ENCODE measurements at places on chromosomes 7 and 10.
A peak's percentile ranks its signal among the peaks of the same experiment; 100 is the strongest.

DNA sequence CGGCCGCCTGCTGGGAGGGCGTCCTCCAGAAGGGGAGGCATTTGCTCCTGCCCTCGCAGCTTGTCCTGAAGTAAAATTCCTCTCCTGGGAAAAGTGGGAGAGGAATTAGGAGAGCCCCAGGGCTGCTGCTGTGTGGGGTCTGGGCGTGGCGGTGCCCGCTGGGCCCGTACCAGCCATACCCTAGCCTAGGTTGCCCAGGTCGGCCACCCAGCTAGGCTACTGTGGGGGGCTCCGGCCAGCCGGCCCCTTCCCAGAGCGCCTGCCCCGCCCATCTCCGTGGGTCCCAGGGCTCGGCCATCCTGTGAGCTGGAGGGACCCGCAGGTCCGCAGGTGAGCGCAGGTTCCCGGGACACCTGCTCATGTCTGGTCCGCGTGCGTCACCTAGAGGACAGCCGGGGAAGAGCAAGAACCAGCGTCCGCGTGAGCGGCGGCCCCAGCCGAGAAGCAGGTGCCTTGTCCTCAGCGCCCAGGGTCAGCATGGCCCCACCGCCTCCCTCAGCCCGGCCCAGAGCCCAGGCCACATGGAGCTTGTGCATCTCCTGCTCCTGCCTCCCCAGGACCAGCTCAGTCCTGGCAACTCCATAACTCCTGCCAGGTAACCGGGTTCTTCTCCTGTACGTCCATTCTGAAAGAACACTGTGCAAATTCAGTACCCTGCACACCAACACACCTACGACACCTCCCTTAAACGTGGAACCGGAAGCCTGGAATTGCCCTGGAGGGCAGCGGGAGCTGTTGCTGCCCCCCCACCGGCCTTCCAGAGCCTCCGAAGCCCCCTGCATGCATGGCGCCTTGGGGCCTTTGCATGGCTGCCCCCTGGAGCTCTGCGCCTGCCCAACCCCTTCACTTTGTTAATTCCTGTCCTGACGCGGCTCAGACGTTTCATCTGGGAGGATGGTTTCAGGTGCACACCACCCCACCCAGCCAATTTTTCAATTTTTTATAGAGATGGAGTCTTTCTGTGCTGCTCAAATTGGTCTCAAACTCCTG lies 22.8 kb upstream of the FOXL3 start:
- DNase-seq, result no peak

DNA sequence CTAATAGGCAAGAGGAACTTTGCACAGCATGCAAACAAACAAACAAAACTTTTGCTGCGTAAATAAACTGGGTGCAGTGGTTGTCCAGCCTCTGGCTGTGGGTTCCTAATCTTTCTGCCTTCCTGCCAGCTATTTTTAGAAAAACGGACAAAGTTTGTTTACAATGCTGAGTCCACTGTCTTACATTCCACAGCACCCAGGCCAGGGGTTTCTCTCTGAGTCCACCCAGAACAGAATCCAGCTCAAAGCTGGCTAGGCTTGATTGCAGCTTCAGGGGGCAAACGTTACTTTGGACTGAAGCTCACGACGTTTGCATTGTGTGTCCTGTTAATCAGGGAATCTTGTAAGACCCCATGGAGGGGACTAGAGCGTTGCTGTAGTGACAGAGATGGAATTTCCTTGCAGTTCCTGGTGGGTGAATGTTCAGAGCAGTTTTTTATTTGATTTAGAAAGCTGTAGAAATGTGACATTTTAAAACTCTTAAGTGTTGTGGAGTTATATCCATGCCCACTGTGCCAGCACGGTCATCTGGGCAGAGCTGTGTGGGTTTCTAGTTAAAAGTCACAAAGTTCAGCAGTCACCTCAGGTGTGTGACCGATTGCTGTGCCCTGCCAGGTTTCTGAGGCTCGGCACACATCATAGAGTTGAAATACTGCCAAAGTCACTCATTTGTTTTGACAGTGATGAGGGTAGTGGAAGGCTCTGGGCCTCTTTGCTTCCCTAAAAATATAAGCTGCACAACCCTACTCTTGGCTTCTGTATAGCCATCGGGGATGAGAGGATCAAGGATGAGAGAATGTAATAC lies 247.0 kb downstream of the STK31 start:
- no peak for DNase-seq

GRCh38 chr10:4672201-4672600 lies 153.8 kb upstream of the AKR1E2 start:
- no peak for DNase-seq

GRCh38 chr10:18567343-18567856 lies 84.0 kb downstream of the NSUN6 start:
- no peak for DNase-seq

GRCh38 chr7:91995391-91996105 lies 54.9 kb downstream of the AKAP9 start:
- DNase-seq, result peak; percentile 1

DNA sequence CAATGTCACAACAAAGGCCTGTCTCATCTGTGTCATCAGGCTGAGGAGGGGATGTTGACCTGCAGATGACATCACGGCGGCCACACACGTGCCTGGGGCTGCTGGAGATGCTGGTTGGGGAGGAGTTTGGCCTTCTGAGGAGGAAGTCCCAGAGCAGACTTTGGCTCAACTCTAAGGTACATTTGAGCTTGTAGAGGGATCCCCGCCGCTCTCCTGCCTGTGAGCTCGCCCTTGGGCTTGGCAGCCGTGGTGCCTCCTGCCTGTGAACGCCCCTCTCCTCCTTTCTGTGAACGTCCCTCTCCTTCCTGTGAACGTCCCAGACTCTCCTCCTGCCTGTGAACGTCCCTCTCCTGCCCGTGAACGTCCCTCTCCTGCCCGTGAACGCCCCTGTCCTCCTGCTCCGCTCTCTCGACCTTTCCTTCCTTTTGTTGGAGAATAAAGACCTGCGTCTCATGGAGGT lies 176.4 kb downstream of the DNAJB6 start:
- no peak for DNase-seq

DNA sequence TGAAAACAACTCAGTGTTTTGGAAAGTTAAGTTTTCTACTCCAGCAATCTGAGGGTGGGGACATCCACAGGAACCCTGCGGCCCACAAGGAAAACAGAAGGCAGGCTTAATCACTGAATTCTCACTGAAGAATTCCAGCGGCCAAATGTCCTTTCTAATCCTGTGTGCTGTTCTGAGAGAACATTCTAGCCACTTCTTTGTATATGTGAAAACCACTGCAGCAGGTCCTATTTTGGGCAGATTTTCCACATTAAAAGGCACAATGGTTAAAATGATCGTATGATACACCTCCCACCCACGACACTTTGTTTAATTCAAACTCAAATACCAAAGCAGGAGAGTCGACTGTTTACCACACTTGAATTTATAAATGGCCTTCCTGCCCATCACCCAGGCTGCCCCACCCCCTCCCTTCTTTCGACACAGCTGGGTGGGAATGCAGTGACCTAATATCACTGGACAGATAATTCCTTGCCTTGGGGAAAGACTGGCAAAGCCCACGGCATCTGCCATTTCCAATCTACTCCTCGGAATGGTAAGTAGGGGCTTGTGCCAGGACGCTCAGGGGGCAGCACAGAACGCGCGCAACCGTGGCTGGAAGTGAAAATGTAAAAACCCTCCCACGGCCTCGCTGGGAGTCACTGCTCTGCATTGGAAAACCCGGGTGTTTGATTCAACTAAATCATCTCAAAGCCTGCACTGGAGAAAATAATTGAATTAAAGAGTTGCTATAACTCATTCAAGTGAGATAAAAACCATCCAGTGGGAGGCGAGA lies 67.0 kb downstream of the CTBP2 start:
- DNase-seq, result no peak

DNA sequence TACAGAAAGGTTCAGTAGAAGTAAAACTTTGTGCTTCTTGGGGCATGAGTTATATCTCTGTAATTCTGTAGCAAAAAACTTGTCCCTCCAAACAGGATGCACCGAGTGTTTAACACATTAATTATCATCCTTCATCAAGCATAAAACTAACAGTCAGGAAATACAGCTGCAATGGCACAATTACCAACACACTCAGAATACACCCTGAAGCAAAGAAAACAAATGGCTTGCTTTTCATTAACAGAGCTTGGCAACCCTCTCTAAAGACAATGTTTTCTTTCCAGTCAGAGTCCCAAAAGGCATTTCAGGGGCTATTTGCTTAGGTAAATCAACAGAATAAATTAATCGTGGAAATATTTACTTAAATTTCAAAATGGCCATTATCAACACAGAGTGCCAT lies 107.7 kb downstream of the ICA1 start:
- DNase-seq, result no peak

- no peak for DNase-seq
Observed at GRCh38 chr10:109915566-109915965, 7.7 kb downstream of the XPNPEP1 start.

GRCh38 chr10:6124666-6125065 lies 35.8 kb downstream of the RBM17 start:
- DNase-seq, result no peak

DNA sequence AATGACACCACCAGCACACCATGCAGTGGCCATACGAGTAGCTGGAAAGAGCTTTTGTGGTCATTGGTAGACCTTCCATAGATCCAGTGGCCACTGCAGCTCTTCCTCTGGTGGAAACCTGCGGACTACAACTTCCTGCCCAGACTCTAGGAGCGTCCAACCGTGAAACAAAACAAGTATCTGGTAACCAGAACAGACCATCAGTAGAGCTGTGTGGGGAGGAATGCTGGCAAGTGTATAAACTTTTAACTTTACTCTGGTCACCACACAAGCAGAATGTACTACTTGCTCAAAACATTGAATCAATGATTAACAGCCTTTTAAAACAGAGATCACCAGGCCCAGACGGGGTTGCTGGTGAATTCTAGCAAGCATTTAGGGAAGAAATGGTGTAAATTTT lies 154.7 kb upstream of the DGKB start:
- DNase-seq, result no peak

DNA sequence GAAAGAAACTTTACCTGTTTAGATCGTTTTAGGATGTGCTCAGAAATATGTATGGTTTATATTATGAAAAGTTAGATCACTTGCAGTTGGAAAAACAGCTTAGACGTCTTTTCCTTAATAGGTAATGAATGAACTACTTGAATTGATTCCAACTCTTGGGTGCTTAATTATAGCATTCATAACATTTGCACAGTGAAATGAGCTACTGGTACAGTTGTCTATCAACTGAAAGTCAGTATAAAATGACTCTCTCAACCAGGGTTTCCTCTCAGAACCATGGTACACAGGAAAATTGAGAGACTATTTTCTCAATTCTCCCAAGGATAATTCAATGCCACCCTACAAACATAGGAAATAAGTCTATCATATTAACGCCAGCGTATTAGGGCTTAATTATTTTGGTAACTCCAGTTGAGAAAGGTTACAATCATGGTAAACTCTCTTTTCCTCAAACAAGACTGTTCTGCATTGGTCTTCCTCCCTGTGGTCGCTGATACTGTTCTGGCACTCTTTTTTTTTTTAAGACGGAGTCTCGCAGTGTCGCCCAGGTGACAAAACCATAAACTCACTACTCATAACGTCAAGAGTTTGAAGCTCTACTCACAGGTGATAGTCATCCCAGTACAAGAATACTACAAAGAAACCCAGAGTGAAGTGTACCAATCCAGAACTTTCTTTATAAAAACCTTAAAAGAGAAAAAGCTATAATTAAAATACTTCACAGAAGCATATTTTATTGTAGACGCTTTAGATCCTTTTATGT lies 2.0 kb downstream of the ANLN start:
- no peak for DNase-seq

DNA sequence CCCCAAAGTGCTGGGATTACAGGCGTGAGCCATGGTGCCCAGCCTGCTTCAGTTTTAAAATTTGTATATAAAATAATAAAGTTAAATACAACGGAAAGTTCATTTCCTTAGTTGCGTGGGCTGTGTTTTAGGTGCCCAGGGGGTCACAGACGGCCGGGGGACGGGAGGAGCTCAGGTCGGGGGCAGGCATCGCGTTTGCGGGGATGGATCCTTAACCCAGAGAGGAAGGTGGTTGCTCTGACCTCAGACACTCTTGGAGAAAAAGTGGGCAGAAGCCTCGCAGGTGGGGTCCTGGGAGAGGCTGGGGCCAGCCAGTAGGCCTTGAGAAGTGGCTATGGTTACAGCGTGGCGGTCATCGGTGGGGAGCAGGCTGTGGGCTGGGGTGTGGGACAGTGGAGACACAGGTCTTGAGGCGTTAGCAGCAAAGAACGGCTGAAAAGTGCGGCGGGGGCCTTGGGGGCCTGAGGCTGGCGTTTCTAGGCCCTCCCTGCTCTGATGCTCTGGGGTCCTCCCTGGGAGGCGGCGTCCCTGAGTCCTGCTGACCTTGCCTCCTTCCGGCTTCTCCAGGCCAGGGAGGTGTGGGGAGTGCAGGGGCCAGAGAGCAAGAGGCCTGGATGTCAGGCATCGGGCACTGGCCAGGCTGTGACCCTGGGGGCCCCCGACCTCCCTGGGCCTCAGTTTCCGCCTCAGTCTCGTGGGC lies 54.4 kb downstream of the UNCX start:
- no peak for DNase-seq

DNA sequence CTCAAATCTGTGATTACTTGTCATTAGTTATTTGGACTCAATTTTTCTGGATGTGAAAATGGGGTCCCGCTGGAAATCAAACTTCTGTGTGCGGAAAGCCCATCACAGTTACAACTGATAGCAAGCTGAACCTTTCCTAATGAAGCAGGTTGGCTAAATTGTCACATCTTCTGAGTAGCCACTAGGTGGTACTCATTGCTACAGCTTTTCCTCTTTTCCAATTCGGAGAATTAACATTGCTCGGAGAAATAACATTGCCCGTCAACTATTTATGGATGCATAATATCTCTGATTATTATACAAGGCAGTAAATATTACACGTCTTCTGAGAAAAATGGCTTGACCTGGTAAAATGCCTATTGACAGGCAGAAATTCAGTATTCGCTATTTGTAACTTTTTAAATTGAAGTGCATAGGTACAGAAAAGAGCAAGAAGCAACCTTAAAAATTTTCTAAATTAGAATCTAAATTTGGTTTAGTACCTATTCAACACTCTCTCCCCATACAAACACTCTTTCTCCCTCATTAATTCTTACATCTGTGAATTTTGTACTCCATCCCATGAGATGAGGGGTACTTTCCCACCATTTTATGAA lies 17.3 kb upstream of the BLOC1S2 start:
- DNase-seq, result no peak

GRCh38 chr7:77697535-77697831 lies 1.2 kb downstream of the RSBN1L start:
- no peak for DNase-seq

- peak; percentile 25 for DNase-seq
Observed at GRCh38 chr7:105224884-105225651, 163.7 kb downstream of the SRPK2 start.

DNA sequence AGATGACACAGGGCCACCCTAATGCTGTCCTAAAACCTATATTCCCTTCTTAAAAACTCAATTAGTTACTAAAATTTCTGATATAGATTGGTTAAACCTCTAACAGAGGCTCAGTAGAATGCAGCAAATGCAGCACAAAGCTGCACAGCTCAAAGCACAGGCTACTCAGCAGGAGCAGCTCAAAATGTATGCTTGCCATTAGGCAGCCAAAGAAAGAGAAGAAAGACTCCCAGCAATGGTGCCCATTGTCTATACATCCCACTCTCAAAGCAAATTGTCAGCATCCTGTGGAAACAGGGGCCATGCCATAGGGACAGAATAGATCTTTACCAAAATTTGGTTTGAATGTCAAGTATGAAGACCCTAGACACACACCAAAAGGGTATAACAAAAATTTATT lies 73.5 kb downstream of the TFPI2 start:
- no peak for DNase-seq

Measured in GM18507 (cell line).